ENCODE measurements at places on chromosomes 16 and 17.

DNA sequence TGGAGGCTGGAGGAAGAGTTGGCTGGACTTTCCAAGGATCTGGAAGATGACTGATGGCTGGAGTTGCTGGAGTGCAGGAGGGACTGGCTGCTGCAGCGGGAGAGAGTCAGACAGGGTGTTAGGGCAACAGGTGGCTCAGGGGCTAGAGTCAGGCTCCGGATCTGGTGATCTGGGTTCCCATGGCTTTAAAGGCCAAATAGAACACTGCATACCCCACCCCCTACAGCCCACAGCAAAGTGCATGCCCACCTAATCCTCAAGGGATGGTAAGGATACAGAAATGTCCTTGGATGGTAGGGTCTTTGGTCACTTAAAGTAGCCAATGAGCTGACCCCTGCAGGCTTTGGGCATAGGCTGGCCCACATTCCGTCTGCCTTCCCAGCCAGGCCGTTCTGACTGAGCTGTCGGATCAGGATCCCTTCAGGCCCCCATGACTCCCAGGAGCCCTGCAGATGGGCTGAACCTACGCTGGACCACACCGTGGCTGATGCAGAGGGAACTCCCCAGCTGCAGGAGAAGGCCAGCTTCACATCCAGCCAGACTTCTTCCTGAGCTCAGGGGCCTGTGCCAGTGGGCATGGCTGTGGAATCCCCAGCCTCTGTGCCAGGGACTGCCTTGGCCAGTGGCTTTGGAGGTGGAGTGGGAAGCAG lies 13.9 kb downstream of the TNS4 start:
- no peak for DNase-seq

DNA sequence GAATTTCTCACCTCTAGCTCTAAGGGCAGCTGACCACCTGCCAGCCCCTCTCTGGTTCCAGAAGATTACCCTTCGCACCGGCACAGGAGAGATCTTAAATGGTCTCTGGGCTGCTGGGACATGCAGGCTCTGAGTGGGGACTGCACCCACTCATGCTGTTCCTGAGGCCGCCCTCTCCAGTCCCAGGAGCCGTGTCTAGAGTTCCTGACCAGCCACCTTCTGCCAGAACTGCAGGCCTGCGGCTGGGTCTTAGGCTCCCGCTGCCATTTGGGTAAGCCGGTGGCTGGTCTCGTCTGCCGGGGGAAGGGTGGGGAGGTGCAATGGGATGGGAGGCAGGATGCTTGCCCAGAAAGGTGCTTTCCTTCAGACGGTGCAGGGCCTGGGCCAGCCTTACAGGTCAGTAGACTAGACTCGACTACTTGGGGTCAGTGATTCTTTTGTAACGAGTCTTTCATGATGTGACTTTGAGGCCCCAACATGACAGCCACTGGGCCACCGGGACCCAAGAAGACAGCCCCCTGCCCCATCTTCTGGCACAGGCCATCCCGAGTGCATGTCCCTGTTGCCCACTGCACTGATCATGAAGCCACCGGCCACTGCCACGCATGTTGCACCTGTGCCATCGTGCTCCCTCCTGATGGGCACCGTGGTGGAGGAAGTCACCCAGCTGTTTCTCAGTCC lies 26.4 kb downstream of the B9D1 start:
- DNase-seq = no peak

GRCh38 chr17:68512960-68513474 lies 787 bp downstream of the PRKAR1A start:
- peak; percentile 41 for DNase-seq

DNA sequence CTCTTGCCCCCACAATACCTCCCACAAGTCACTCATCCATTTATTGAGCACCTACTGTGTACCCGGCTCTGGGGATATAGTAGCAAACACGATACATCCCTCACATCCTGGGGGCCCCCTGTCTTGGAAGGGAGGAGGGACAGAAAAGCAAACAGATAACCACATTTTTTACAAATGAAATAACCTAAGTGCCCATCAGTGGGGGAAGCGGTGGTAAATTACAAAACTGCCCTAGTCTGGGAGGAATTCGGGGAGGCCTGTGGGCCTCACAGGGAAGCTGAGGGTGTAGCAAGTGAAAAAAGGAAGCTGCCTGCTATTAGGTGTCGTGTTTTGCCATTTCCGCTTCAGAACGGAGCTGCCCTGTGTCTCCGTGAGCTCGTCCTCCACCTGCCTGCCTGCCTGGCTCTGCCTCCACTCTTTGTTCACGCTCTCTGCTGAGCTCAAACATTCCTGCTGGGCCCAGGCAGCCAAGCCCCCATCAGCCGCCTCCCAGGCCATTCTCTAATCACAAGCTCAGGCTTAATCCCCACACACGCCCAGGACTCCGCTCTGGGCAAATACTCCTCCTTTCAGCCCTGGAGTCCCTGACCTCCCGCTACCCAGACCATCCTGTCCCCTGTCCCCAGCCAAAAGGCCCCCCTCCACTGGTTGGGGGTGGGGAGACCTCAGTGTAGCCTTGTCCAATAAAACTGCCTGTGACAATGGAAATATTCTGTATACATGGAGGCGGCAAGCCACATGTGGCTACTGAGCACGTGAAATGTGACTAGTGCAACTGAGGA lies 10.2 kb upstream of the SEC14L5 start:
- no peak for DNase-seq

- DNase-seq = no peak
These were observed 15.0 kb downstream of the GNA13 start for GRCh38 chr17:65041518-65041917.

DNA sequence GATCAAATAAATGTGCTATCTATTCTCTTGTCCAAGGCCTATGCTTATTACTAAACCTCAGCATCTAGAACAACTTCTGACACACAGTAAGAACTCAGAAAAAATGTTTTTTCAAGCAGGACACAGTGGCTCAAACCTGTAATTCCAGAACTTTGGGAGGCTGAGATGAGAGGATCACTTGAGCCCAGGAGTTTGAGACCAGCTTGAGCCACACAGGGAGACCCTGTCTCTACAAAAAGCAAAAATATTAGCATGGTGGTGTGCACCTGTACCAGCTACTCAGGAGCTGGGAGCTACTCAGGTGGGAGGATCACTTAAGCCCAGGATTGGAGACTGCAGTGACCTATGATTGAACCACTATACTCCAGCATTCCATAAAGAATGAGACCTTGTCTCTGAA lies 32.5 kb downstream of the USP32 start:
- no peak for DNase-seq

DNA sequence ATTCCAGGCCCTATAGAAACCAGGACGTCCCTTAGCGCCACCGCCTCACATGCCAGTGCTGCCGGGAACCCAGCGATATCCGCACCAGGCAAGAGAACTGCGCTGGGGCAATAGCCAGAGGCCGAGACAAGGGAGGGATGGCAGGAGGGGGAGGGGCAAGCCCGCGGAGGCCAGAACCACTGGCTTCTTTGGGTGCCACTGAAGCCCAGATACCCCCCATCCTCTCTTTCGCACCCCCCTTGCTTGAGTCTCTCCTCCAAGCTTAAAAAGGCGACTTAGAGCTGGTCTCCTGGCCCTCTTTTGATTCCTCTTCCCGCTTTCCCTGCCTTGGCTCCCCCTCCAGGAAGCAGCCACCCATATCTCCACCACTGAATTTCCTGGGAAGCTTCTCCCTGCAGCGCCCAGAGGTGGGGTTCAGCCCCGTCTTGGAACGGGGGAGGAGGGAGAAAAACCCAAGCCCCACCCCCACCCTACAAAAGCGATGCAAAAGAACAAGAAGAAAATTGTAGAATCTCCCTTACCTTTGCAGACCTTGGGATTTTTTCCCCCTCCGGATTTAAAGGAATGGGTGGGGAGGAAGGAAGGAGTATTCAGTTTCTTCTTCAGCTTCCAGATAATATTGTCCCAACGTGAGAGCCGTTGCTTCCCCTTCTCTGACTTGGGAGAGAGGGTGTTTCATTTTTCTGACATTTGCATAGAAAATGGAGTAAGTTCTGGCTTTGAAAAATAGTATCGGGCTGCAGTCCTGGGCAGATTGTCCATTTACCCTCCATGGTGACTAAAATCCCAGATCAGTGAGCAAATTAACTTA lies 622 bp downstream of the HOXB6 start:
- peak; percentile 88 for DNase-seq

DNA sequence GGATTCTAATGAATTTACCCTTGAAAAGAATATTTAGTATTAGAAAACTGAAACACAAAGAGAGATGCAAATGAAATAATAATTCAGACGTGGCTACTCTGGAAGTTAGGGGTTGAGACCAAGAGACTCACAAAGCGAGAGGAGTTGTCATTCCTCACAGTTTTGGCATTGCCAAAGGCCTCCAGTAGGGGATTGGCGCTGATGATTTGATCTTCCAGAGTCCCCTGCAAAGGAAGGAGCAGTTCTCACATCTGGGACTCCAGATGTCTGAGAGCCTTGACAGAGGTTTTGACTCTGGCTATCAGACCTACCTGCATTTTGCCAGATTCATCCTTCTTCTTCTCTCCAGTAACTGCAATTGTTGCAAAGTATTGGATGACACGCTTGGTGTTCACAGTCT lies 6.6 kb downstream of the MYH8 start:
- DNase-seq = no peak

GRCh38 chr16:575354-576196 lies 5.8 kb downstream of the PIGQ start:
- no peak for DNase-seq

GRCh38 chr17:78988152-78988551 lies 8.4 kb upstream of the LGALS3BP start:
- no peak for DNase-seq

DNA sequence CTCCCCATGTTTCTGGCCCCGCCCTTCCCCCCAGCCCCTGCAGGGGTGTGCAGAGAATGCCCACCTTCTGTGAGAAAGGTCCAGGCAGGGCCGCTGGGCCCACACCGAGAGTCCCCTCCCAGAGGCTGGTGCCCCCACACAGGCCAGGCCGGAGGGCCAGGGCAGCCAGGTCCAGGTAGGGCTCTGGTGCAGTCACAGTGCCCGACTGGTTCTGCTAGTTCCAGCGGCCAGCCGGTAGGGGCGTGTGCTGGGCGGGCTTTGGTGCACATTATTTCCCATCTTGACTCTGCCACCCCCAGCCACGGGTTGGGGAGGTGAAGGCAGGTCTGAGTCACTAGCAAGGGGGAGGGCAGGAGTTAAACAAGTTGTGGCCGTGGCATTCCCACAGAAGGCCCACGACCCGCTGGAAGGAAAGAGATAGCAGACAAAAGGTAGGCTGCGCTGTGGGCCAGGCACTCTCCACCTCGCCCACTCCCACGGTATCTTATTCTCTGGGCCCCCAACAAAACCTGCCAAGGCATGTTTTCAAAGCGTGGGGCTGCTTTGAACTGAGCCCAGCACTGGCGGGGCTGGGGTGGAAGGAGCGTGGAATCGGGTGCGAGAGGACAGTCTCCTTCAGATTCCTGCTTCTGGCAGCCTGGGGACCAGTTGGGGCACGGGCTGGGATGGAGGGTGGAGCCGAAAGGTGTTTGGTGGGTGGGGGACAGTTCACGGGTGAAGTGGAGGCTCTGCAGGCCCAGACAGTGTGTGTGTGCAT lies 1.9 kb downstream of the EPN3 start:
- no peak for DNase-seq

GRCh38 chr17:62732125-62732524 lies 76.0 kb downstream of the MARCHF10 start:
- DNase-seq = no peak

DNA sequence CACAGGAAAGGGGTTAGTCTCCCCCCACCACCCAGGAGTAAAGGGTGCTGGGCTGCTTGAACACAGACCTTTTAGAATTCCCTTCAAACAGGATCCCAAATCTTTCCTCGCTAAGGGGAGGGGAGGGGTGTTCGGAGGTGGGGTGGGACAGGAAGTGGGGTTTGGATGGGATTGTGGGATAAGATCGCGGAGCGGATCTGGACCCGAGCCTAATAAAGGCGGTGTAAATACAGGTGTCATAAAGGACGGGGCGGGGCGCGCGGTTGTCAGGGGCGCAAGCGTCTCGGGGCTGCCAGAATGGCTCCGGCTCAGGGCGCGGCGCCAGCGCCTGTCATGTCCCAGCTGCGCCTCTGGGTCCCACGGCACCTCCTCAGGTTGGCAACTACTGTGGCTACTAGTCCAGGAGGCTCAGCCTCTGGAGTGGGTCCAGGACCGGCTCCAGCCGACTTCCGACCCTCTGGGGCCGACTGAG lies 59.8 kb upstream of the FBXO47 start:
- DNase-seq = peak; percentile 23

GRCh38 chr17:80414508-80414802 lies 512 bp upstream of the ENDOV start:
- no peak for DNase-seq

GRCh38 chr17:10061111-10061845 lies 137.1 kb downstream of the GAS7 start:
- no peak for DNase-seq

Data from A673 (cell line).